ENCODE measurements at places on chromosomes 2 and 18. TPM values are rescaled to one million over a fixed set of nuclear protein-coding genes. Genes with fewer than 3 reads are reported as not detected.
A peak's percentile ranks its signal among the peaks of the same experiment; 100 is the strongest.

DNA sequence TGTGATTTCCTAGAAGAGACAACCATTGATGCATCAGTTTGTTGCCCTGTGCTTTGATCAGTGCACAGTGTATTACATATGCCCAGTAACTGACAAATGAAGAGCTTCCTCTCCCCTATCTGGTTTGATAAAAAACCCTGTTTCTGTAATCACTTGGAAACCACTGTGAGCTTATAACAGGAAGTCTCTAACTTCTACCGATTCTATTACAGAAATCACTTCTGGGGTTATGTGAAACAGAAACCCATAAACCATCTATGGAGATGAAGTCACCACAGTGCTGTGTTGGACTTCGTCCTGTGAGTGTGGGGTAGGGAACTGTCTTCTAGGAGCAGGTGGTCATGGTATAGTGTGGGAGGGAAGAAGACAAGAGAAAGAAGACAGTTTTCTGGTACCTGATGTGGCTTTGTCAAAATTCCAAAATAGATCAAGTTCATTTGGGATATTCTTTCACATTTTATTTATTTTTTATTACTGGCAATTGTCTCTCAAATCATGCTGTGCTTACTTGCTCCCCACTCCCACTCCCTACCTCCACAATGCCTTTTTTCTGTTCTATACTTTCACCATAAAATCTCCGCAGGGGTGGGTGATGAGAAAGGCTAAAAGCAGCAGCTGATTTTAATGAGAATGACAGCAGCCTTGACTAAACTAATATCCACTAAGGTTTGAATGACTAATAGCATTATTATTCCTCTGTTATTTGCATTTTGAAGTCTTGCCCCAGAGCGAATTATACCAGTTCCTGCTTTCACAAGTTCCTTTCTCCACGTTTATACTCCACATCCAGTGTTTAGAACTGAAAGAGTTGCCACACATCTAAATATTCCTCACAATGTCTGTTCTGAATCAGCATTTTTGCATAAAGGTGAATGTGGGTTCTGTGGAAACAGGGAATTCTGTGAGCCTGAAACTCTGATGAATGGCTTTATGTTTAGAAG is 41.7 kb upstream of the RND3 start:
- peak; percentile 73 for DNase-seq

- no peak for DNase-seq
These were observed 73.0 kb upstream of the GRB14 start for GRCh38 chr2:164694275-164694695.

DNA sequence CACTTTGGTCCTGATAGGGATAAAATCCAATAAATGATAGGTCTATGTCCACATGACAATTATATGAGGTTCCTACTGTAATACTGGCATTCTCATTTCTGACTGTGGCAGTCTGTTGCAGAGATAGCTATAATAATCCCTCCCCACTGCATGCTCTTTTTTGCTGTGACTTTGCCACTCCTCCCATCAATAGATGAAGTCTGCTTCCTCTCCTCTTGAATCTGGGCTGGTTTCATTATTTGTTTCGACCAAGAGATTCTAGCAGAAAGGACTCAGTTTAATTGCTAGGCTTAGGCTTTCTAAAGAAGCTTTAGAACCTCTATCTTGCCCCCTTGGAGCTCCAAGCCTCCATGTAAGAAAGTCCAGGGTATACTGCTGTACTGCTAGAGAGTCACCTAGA is 23.3 kb upstream of the CREB1 start:
- no peak for DNase-seq

Gene GAREM1
- total RNA-seq: 2.9 TPM

GRCh38 chr2:240429341-240429871 is 6.1 kb upstream of the GPC1 start:
- DNase-seq: no peak

DNA sequence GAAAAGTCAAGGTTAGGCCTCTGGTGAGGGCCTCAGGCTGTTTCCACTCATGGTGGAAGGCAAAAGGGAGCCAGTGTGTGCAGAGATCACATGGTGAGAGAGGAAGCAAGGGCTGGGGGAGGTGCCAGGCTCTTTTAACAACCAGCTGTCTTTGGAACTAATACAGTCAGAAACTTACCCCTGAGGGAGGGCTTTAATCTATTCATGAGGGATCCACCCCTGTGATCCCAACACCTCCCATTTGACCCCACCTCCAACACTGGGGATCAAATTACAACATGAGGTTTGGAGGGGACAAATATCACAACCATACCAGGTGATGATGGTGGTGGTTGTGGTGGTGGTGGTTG is 10.9 kb downstream of the POLI start:
- no peak for DNase-seq

DNA sequence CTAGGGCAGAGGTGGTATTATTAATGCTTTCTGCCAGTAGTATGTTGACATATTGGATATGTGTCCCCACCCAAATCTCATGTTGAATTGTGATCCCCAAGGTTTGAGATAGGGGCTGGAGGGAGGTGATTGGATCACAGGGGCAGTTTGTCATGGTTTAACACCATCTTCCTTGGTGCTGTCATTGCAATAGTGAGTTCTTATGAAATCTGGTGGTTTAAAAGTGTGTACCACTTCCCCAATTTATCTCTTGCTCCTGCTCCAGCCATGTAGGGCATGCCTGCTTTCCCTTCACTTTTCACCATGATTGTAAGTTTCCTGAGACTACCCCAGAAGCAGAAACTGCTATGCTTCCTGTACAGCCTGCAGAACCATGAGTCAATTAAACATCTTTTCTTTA is 47.1 kb upstream of the THSD7B start:
- no peak for DNase-seq
